K562 (cell line): ENCODE measurements at places on chromosomes 2 and 18. TPM values are rescaled to one million over a fixed set of nuclear protein-coding genes. Genes with fewer than 3 reads are reported as not detected.

The PROC gene
- not detected in 2 replicates for polyA plus RNA-seq

The SETBP1 gene
- 0.04 and 0.11 TPM in 2 replicates for polyA plus RNA-seq

The TPO gene
- not detected in 2 replicates for polyA plus RNA-seq

The UNC80 gene
- polyA plus RNA-seq = 0.04 TPM in 1 of 2 replicates, not detected in the other

The TUBB6 gene
- polyA plus RNA-seq = 223 and 254 TPM in 2 replicates

The DYNAP gene
- polyA plus RNA-seq = not detected in 2 replicates

The ALMS1 gene
- 9.6 and 9.7 TPM in 2 replicates for polyA plus RNA-seq

The CNGA3 gene
- polyA plus RNA-seq = not detected in 2 replicates

The TOGARAM2 gene
- not detected in 2 replicates for polyA plus RNA-seq

The RTP5 gene
- polyA plus RNA-seq = not detected in 2 replicates

The RDH14 gene
- polyA plus RNA-seq = 20.5 and 25.5 TPM in 2 replicates

The HS1BP3 gene
- 5.9 and 6.2 TPM in 2 replicates for polyA plus RNA-seq

The THADA gene
- polyA plus RNA-seq = 15.9 and 25.1 TPM in 2 replicates

The ZNF521 gene
- polyA plus RNA-seq = 0.81 and 1.6 TPM in 2 replicates

The RIT2 gene
- polyA plus RNA-seq = not detected in 2 replicates

The GPR75 gene
- 1.5 and 2.4 TPM in 2 replicates for polyA plus RNA-seq

The SLC9A4 gene
- not detected in 2 replicates for polyA plus RNA-seq

The AMER3 gene
- not detected in 2 replicates for polyA plus RNA-seq

The ABHD1 gene
- polyA plus RNA-seq = 0.16 TPM in 1 of 2 replicates, not detected in the other

The TMEM163 gene
- polyA plus RNA-seq = 0.04 TPM in 1 of 2 replicates, not detected in the other

The CDC42EP3 gene
- 3.1 and 3.4 TPM in 2 replicates for polyA plus RNA-seq

The LRRTM1 gene
- polyA plus RNA-seq = 0.04 and 0.11 TPM in 2 replicates

The LPIN1 gene
- polyA plus RNA-seq = 36.0 and 36.4 TPM in 2 replicates

The MC2R gene
- polyA plus RNA-seq = not detected in 2 replicates

The CCBE1 gene
- not detected in 2 replicates for polyA plus RNA-seq

The LIMS2 gene
- not detected in 2 replicates for polyA plus RNA-seq

The SLC19A3 gene
- not detected in 2 replicates for polyA plus RNA-seq

The ACTG2 gene
- not detected in 2 replicates for polyA plus RNA-seq

The ARHGAP15 gene
- 4.7 and 7.9 TPM in 2 replicates for polyA plus RNA-seq

The MITD1 gene
- 42.4 and 48.7 TPM in 2 replicates for polyA plus RNA-seq

The C2orf74 gene
- not detected in 2 replicates for polyA plus RNA-seq

The BIN1 gene
- polyA plus RNA-seq = 1.6 and 2.2 TPM in 2 replicates

The CHRNG gene
- polyA plus RNA-seq = not detected in 2 replicates

The ADI1 gene
- 20.6 and 21.6 TPM in 2 replicates for polyA plus RNA-seq

The ABI2 gene
- polyA plus RNA-seq = 10.8 and 12.2 TPM in 2 replicates

The EMILIN2 gene
- 0.20 and 0.40 TPM in 2 replicates for polyA plus RNA-seq

The TRIM54 gene
- not detected in 2 replicates for polyA plus RNA-seq

The DAW1 gene
- not detected in 2 replicates for polyA plus RNA-seq

The DSG2 gene
- polyA plus RNA-seq = 34.1 and 40.8 TPM in 2 replicates

The SRD5A2 gene
- not detected in 2 replicates for polyA plus RNA-seq

The SYT4 gene
- not detected in 2 replicates for polyA plus RNA-seq

The DTNA gene
- polyA plus RNA-seq = 0.09 and 0.61 TPM in 2 replicates

The NOSTRIN gene
- polyA plus RNA-seq = 41.7 and 59.4 TPM in 2 replicates

The RANBP2 gene
- 31.7 and 34.7 TPM in 2 replicates for polyA plus RNA-seq

The MYOM1 gene
- 0.32 and 0.62 TPM in 2 replicates for polyA plus RNA-seq

The SP140 gene
- 0.19 and 1.1 TPM in 2 replicates for polyA plus RNA-seq
